HS-5 (cell line): ENCODE measurements at places on chromosomes 6 and 20.
A peak's percentile ranks its signal among the peaks of the same experiment; 100 is the strongest.

- DNase-seq, result no peak
Measured at GRCh38 chr6:10518557-10519407, 2.4 kb upstream of the GCNT2 start.

DNA sequence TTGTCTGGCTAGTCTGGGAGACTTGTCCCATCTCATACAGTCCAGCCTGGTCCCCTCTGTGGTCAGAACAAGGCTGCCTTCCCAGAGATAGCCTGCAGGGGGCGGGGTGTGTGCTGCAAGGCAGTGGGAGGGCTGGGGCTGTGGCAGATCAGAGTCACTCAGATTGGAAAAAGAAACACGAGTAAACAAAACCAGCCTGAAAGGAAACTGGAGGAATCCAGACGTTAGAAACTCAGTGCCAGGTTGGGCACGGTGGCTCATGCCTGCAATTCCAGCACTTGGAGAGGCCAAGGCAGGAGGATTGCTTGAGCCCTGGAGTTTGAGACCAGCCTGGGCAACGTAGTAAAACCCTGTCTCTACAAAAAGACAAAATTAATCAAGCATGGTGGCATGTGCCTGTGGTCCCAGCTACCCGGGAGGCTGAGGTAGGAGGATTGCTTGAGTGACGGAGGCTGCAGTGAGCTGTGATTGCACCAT is 20.2 kb downstream of the LEMD2 start:
- DNase-seq, result no peak

DNA sequence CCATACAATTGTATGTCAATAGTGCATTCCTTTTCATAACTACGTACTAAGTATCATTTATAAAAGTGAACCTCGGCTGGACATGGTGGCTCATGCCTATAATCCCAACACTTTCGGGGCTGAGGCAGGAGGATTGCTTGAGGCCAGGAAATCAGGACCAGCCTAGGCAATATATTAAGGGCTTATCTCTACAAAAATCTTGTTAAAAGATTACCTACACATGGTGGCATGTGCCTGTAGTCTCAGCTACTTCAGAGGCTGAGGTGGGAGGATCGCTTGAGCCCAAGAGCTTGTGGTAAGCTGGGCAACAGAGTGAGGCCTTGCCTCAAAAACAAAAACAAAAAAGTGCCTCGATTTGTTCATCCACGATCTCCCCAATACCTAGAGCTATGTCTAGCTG is 449.7 kb upstream of the SULF2 start:
- DNase-seq, result no peak

DNA sequence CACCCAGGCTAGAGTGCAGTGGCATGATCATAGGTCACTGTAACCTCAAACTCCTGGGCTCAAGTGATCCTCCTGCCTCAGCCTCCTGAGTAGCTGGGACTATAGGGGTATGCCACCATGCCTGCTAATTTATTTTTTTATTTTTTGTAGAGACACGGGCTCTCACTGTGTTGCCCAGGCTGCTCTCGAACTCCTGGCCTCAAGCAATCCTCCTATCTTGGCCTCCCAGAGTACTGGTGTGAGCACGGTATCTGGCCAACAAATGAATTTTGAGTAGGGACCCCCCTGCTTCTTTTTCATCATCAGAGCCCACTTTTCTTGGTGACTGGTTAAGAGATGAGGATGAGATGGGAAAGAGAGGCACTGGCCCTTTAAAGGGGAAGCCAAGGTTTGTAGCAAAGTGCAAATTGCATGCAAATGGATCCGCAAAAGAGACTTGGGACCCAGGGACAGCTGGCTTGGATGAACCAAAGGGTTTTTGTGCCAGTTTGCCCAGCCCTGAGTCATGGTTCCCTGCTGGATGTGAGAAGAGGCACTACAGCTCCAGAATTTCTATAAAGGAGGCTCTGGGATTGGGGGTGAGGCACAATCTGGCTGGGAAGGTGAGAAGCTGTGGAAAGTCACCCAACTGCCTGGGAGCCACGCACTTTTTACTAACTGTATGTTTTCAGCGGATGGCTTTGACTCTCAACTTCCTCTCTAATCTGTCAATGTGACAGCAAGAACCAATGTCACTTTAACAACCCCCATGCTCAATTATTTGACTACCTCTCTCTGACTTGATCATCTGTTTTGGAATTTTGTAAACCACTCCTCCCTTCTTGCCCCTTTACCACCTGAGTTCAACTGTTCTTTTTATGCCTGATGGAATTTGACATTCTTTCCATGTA is 58.7 kb upstream of the RNF24 start:
- no peak for DNase-seq

DNA sequence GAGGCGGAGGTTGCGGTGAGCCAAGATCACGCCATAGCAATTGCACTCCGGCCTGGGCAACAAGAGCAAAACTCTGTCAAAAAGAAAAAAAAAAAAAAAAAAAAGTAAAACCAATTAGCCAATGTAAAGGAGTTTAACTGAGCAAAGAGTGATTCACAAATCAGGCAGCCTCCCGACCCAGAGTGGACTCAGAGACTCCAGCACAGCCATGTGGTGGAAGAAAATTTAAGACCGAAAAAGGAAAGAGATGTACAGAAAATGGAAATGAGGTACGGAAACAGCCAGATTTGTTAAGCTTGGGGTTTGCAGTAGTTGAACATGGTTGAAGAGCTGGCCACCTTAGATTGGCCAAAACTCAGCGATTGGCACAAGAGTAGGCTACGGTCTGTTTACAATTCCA is 51.4 kb downstream of the ERMARD start:
- DNase-seq, result no peak

GRCh38 chr6:80541181-80541580 is 434.7 kb downstream of the BCKDHB start:
- peak; percentile 82 for DNase-seq

- no peak for DNase-seq
Measured at GRCh38 chr20:62627901-62628612, 14.2 kb upstream of the SLCO4A1 start.

DNA sequence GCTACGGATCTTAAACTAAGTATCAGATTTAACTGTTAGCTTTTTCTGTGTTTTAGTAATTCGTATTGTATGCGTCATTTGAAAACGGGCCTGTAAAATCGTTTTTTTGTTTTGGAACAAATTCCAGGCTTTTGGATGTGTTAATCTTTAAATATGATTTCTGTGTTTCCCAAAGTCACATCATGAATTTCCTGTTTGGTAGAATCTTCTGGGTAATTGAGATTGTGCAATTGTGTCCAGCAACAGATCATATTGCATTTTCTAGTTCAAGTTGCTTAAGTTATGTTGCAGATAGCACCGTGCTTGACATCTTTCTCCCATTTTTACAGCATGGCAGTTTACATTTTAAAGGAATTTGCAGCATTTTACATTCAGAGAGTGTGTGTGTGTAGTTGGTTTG is 1.9 kb downstream of the MAPK14 start:
- DNase-seq, result peak; percentile 53

- DNase-seq, result no peak
Measured at GRCh38 chr6:130575971-130576370, 210.2 kb downstream of the TMEM200A start.

- peak; percentile 41 for DNase-seq
Measured at GRCh38 chr20:48463916-48464315, 363.9 kb downstream of the PREX1 start.

DNA sequence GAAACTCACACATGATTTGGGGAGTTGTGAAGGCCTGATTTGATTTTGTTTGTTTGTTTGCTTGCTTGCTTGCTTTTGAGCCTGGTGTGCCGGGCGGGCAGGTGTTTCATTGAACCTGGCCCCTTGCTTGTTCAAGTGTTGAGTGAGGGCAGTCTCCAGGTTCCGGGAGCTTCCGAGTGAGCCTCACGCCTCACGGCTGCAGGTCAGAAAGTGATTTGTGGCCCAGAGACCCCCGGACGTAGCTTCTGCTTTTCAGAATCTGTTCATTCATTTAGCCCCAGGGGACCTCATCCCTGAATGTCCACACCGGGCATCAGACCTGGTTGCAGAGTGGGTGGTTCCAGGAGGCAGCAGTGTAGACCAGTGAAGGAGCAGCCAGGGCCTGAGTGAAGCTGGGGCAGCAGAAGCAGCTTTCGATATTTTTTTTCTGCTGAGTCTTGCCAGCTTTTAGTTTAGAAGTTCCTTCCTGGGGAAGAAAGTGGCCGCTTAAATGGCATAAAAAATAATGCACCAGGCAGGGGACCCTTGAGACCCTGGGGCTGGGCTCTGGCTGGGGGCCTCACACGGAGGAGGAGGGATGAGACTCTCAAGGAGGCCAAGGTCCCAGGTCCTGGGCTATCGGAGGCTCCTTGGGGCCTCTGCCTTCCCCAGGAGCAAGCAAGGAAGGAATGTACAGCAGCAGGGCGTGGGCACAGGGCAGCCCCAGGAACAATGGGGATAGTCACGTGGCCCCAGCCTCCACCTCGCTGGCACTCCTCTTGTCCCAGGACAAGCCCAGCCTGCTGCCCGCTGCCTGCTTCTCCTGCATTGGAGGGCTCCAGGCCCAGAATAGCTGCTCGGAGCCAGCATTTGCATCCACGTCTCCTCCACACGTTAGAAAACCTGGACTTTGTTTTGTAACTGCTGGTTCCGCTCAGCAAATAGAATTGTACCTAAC is 89.2 kb upstream of the BHLHE23 start:
- DNase-seq, result no peak

GRCh38 chr6:68173616-68174015 is 461.5 kb upstream of the ADGRB3 start:
- no peak for DNase-seq

DNA sequence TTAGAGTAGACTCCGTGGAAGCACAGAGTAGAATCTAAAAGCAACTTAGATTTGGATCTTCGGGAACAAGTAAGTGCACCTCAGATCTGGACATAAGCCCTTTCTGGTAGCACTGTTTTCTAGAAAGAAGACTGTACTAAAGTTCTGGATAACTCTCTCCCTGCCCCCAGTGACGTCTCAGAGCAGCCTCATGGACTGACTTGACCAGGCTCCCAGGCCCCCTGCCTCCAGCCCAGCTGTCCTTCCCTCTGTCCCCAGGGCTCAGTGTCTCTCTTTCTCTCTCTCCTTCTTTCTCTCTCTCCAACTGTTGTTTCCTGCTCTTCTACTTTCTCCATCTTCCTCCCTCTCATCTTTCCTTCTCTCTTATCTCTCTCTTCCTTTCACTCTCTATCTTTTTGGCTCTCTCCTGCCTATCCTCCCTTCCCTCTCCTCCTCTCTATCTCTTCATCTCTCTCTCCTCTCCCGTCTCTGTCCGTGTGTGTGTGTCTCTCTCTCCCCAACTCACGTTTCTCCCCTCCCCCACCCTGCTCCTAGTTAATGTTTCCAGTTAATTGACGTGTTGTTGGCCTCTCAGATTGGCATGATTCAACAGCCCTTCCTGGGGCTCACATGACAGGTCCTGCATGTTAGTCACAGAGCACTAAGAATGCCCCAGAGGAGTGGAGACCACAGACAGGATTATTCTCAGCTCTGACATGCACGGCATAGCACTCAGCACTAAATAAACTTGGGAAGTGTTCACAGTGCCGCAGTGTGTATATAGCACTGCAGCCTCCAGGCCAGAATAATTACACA is 180.4 kb upstream of the FOXQ1 start:
- DNase-seq, result peak; percentile 73

DNA sequence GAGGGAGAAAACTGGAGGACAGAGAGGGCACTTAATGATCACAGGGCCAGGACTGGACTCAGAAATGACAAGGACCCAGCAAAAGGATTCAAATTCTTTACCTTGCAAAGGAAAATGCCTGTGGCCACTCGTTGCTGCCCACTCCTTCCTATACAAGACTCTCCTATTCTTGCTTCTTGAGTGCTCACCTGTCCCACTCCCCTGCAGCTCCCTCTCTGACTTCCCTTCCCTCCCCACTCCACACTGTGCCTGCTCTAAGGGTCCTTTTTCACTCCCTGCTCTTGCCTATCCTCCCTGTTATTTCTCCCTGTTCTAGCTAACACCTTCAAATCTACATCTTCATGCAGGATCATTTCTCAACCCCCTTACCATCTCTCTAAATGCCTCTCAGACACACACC is 56.1 kb downstream of the UNC5CL start:
- DNase-seq, result no peak

GRCh38 chr20:32521780-32522525 is 63.2 kb downstream of the NOL4L start:
- DNase-seq, result peak; percentile 13

DNA sequence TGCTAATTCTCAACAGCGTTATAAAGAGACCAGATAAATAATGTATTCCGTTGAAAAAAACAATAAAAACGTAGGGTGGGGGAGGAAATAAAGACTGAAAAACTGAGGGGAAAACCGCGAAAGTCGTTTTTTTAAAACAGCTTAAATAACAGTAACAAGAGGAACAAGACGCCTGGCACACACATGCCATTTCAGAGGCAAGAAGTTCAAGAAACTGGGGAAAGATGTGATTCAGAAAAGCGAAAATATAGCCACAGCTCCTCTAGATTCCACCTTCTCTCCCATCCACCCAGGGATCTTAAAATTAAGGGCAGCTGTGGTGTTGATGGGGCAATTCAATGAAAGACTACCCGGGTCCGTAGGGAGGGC is 1.3 kb downstream of the EPB41L2 start:
- DNase-seq, result no peak

DNA sequence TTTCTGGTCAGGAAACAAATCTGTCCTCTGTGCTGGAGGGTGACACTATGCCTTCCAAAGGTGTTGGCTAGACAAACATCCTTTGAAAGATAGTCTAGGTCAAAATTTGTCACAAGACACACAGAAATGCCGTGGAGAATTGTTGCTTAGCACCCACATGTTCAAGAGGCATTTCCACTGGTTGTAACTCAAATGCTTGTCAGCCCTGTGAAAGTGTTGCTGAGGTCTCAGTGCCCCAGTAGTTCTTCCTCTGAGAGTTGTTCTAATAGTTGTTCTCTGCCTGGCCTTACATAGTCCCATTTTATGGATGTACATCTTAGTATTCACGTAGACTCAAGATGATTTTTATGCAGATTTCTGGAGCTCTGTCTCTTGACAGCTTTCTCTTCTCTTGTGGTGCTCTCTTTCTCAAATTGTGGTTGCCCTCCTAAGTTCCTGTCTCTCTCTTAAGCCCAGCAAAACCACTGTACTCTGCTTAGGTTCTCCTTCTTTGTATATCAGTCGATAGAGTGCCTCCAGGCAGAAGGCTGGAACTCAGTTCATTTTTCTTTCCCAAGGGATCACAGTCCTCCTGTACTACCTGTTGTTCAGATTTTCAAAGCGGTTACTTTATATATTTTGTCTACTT is 39.5 kb upstream of the REV3L start:
- DNase-seq, result no peak

DNA sequence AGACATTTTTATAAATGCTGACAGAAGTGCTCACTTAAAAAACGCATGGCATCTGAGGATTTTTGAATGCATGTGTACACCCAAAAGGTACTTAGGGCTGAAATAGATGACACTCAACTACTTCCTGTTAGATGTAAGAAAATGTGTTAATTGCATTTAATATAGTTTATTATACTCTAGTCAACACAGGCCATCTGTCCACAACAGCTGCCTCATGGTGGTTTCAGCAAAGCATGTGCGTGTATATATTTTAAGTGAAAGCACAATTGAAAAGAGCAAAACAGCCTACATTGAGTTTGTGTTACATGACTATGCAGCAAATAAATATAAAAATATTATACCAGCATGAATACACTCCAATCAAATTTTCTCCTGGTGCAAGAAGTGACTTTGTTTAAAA is 1233.0 kb upstream of the EYS start:
- DNase-seq, result no peak
